ENCODE measurements at places on chromosomes 7 and 10.
A peak's percentile ranks its signal among the peaks of the same experiment; 100 is the strongest.

DNA sequence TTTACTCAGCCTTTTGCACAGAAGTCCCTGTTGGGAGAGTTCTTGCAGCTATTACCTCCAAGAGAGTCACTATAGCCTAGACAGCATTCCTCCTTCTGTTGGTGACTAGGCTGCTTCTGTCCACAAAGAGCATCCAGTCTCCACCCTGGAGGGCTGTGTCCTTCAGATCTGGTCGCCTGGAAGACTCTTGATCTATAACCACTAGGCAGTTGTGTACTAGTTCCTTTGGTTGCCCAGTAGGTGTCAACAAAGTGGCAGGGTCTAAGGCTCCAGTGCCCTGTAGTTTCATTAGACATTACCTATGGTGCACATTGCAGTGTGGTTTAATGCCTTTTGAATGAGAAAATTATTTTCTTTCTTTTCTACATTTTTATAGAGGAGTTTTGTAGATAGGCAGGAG is 11.3 kb upstream of the AKR1C2 start:
- DNase-seq = no peak

- DNase-seq = no peak
These were observed 40.9 kb upstream of the PAPSS2 start for GRCh38 chr10:87618566-87619423.

DNA sequence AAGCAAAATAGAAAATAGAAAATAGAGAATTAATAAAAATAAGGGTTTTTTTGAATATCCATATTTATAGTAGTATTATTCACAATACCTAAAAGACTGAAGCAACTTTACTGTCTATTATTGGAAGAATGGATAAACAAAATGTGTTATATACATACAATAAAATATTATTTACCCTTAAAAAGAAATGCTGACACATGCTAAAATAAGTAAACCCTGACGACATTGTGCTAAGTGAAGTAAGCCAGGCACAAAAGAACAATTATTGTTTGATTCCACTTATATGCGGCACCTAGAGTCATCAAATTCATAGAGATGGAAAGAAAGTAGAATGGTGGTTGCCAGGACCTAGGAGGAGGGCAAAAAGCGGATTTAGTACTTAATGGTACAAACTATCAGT is 39.0 kb downstream of the LRRC17 start:
- no peak for DNase-seq

DNA sequence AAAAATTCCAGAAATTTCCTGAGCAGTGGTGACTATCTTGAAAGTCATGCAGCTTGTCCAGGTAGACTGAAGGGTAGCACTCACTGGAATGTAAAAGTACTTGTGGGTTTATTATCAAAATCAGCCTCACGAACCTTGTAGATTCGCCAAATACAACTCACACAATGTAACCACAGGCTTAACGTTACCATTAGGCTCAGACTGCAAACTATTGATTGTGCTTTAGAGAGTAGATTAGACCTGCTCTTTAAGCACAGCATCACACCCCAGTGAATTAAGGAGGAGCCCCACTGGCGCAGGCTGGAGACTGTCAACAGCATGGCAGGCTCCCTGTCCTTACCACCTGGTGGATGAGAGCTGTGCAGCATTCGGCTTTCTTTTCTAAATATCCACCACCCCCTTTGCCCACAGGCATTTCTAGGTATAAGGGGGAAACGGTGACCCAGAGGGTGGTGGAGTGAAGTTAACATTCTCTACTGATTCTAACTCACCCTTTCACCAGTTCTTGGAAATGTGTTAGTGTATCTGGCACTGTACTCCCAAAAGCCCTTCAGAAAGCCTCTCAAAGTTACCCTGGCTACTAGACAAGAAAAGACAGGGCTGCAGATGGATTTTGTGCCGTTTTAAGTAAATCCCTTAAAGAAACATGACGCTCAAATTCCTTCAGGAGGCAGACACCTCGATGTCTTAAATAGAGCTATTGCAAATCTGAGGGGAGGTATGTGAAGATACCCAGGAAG is 56.6 kb downstream of the GSDME start:
- peak; percentile 33 for DNase-seq

- DNase-seq = peak; percentile 34
These were observed 52.1 kb upstream of the SLC29A3 start for GRCh38 chr10:71266918-71267442.

- DNase-seq = peak; percentile 71
These were observed 59.5 kb upstream of the LAMB1 start for GRCh38 chr7:108062250-108063014.

- no peak for DNase-seq
These were observed 134.8 kb downstream of the RELN start for GRCh38 chr7:103854611-103855010.
